ENCODE measurements at places on chromosomes 3 and 15.

DNA sequence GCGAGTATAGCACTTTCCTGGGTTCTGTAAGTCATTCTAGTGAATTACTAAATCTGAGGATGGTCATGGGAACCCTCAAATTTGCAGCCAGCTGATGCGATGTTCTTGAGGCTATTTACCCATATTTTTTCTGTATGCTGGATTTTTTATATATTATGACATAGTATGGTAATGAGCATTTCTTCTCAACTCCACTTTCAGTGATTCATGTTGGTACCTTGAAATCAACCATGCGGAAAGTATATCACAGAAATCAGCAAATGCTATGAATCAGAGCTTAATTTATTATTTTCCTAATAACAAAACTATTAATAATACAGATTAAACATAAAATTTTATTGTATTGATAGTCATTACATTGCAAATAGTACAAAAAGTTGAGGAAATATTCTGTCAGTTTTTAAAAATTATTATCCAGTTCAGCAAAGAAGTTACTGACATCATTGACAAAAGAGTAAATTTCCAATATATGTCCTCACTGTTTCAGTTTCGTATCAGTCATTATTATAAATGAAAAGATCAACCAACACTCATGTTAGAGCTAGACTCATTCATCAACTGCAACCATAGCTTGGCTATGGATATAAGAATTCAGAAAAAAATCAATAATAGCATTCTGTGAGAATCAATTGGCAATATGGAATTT is 164.3 kb upstream of the SETMAR start:
- no peak for DNase-seq

DNA sequence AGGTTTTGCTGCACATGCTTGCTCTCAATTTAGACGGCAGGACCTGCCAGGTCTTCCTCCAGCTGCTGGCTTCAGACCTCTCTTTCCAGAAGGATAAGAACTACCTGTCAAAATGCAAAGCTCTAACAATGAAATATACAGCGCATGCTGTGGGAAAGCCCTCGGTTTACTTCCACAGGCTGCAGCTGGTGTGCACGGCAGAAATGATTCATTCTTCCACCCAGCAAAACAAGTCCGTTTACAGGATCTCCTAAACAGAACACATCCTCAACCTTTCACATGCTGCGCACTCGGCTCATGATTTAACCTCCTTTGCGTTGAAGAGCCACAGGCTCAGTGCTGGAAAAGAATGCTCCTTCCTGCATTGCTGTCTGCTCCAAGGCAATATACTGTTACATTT is 92.4 kb upstream of the WNT5A start:
- DNase-seq = peak; percentile 90

GRCh38 chr15:74278207-74278606 is 42.1 kb downstream of the CCDC33 start:
- no peak for DNase-seq

DNA sequence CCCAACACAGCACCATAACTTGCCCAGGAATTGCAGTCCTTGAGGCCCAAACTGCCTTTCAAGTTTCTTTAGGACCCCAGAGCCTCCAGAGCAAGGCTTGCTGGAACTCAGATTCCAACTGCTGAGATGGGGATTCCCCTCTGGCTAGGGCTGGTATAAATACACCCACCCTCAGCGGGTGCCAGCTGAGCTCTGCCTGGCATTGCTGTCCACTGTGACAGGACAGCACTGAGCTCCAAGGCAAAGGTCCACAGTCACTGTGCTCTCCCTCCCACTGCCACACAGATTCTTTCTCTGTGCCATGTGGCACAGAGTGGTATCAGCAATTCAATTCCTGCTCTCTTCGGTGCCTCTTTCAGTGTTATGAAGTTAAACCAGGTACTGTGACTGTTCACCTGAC is 304.2 kb upstream of the LMCD1 start:
- no peak for DNase-seq

DNA sequence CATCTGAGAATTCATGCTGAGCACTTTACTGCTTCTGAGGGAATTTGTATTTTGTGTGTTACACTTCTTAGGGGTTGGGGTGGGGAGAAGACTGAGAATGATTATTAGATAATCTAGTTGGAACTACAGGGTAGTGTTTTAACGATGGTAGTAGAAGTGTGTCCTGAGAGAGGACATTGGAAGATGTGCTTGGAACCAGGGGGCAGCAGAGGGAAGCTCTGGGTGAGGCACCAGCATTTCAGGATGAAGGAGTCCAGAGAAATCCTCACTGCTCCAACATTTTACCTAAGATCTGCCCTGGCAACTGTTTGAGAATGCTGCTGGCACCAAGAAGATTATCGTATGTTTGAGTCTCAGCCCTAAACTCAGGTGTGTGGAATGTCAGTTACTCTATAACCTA is 145.5 kb downstream of the SQOR start:
- no peak for DNase-seq

- peak; percentile 81 for DNase-seq
Observed at GRCh38 chr3:176789281-176789705, 408.0 kb downstream of the TBL1XR1 start.

DNA sequence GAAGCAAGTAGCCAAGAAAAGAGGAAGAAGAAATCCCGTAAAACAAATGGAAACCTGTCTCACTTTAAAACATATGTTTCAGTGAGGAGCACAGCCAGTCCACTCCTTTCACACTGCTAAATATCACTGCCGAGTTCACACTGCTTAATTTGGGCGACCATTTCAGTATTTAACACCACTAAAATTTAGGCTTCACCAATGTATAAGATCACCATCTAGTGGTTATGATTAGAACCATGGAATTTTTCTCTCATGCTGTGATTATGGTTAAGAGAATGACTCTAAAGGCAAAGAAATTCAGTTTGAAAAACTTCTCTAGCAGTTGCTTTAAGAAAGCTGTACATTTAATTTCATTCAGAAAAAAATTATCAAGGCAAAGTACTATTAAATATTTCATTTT is 16.6 kb downstream of the SLC4A7 start:
- peak; percentile 73 for DNase-seq

- no peak for DNase-seq
Observed at GRCh38 chr3:10366651-10367101, 45.8 kb upstream of the SEC13 start.

- no peak for DNase-seq
Observed at GRCh38 chr3:134235577-134236076, 15.0 kb downstream of the RYK start.

GRCh38 chr3:29718661-29719065 is 437.8 kb downstream of the RBMS3 start:
- peak; percentile 1 for DNase-seq

- no peak for DNase-seq
Observed at GRCh38 chr3:132261506-132261905, 55.7 kb upstream of the ACP3 start.

DNA sequence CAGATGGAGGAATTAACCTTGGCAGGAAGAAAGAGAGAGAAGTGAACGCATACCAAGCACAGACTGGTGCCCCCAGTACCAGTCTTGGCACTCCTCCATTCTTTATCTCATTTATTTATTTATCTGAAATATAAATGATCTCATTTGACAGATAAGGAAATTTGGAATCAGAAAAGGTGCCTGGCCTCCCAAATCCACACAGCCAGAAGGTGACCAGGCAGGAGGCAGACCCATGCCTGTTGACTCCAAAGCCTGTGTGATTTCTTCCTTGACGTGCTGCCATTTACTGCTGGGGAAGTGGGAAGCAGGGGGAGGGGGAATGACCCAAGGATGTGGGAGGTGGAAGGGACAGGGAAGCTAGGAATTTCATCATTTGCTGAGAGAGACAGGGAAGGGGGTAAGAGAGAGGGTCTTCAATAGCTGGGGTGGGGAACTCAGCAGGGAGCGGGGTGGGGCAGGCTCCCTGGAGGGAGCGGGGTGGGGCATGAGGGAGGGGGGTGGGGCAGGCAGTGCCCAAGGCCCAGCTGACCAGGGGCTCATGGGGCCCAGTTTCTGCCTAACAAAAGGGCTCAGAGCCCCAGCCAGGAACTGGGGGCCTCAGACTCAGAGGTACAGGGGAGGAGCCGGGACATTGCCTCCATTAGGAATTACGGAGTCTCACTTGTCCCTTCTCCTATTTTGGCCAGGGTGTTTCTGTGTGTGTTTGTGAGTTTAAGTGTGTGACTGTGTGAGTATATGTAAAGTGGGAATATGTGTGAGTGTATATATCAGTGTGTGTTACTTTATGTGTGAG is 63.0 kb downstream of the MINAR1 start:
- DNase-seq = no peak

GRCh38 chr15:60720493-60721256 is 241.7 kb upstream of the ICE2 start:
- DNase-seq = no peak

- DNase-seq = no peak
Observed at GRCh38 chr3:129103296-129103695, 18.3 kb downstream of the RAB43 start.

DNA sequence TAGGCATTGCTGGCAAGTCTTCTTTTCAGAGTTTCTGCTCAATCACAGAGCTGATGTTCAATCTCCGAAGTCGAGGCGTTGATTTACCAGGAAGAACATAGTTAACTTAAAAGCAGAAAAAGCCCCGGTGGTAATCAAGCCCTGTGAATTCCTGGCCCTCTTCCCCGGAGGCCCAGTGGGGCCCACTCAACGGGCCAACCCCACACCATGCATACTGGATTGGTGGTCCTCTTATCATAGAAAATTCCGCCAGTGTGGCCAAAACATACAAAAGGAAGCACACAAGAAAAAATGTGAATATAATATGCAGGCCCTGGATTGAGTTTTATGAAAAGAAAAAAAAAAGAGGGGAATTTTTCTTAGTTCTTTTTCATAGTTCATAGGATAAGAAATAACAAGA is 873.0 kb upstream of the NR2F2 start:
- DNase-seq = no peak

DNA sequence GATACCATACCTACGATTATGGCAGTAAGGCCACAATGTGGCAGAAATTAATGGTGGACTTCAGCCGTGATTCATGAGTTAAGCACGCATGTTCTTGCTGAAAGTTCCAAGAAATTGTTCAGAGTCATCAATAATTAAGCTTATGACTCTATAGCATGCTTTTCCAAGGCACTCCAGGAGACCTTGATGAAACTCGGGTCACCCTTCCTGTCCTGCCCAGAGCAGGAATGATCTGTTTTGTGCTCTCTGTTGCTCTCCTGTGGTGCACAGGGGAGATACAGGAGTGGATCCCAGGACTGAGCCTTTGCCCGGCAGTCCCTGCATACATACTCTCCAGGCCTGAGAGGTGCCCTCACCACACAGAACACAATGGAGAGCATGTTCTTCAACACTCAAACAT is 141.6 kb upstream of the SLC2A2 start:
- no peak for DNase-seq

- DNase-seq = no peak
Observed at GRCh38 chr15:82100111-82100929, 54.5 kb upstream of the MEX3B start.

DNA sequence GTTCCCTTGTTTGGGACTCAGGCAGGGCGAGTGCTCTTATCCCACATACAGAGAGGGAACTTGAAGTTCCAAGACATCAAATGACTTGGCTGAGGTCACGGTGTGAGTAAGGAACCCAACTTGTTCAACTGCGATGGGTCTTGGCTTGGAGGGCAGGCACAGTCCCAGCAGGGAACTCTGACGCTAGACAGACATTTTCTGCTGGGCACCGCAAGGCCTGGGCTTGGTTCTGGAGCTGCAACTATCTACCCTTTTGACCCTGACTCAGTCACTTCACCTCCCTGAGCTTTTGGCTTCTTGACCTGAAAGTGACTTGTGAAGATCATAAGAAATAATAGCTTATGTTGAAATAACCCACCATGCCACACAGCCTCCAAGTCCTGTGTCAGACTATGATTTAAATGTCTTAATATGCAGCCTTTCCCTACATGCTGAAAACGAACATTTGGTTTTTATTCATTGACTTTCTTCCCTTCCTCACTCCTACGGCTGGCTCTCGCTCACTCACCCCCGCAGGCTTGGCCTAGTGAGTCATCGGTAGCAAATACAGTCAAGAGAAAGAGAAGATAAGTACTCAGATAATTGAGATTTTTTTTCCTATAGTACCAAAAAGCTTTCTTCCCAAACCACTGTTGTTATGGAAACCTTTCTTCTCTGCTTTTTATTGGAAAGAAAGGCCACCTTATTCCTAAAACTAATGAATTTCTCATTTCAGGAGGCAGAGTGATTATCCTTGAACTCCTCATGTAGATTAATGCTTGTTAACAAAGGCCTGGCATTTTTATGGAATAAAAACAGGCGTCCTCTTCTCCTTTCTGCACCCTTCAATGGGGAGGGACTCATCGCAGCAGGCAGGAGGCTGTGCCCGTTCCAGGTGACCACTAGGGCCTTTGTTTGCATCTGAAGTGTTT is 178.4 kb downstream of the ATP10A start:
- DNase-seq = no peak

DNA sequence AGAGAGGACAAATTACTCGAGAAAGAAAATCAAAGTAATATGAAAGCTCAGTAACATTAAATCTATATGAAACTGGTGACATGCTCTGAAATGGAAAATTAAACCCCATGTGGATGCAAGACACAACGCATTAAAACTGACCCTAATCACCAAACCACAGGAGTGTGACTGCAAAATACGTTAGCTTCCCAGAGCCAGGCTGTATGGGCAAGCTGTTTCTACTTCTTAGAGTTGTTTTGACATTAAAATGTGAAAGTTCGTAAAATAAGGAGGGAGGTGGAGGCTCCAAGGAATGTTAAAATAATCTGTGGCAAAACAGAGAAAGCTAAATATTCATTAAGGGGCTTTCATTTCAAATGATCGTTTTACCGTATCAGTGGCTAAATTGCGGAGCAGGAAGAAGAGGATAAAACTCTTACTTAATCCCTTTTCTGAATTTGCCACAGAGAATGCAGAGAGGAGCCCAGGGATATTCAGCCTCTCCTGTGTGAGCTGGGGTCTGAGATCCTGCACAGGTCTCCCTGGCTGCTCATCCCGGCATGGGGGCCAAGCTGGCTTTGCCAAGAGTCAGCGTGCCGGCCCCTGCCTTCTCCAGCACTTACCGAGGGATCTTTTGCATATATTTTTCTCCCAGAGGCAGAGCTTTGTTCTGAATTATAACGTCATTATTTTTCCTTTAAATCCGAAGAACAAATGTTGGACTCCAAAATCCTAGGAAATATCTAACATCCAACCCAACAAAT is 239.8 kb upstream of the THBS1 start:
- DNase-seq = no peak

DNA sequence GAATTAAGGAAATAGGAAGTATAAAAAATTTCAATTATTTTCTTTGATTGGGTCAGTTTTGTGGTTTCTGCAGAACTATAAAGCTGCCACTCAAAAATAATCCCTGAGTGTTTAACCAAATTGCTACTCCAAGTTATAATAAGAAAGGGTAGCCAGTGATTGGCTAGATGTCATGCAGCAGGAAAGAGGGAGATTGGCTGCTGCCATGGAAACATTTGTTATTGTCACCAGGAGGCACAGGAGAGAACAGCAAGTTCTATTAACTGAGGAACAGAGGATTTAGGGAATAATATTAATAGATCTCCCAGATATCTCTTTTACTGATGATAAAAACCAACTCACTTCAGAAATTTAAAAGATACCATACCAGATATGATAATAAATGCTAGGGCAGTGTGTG is 42.6 kb downstream of the CLDN1 start:
- no peak for DNase-seq

Data from NCI-H69 (cell line).